ENCODE measurements at places on chromosomes 16 and 17.

DNA sequence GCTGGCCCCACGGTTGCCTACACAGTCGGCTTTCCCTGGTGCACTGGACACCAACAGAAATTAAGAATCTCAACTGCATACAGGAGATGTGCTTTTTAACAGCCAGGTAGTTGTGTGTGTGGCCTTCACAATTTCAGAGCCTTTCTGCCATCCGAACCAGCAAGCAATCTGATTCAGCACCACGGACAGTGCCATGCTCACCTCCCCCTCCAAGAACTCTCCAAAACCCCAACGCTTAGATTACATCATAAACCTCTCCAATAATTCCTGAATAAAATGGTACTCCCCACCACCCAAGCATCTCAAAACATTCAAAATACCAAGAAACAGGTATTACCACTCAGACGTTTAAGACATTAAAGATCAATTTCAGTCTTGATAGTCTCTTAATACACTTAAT is 31.8 kb downstream of the USP7 start:
- no peak for DNase-seq

- DNase-seq, result no peak
Observed at GRCh38 chr17:19284005-19284959, 47.1 kb downstream of the EPN2 start.

GRCh38 chr16:9081158-9081557 is 10.3 kb upstream of the HAPSTR1 start:
- no peak for DNase-seq

- no peak for DNase-seq
Observed at GRCh38 chr17:17091276-17091675, 49.0 kb downstream of the MPRIP start.

- DNase-seq, result no peak
Observed at GRCh38 chr16:89502081-89502843, 5.9 kb upstream of the SPG7 start.

DNA sequence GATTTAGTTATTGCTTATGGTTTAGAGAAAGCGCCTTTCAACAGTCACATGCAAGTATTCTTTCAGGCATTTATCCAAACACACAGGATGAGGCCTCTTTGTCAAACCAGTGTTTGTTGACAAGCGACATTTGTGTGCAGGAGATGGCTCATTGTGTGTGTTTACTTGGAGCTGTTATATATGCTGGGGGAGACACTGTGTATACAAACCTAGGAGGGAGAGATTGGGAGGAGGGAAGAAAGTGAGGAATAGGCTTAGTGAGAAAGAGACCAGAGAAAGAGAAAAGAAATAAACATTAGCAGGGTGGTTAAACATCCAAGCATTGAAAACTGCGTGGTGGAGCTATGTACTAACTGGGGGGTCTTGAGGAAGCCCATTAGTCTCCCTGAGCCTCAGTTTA is 437.6 kb downstream of the MAF start:
- DNase-seq, result no peak

DNA sequence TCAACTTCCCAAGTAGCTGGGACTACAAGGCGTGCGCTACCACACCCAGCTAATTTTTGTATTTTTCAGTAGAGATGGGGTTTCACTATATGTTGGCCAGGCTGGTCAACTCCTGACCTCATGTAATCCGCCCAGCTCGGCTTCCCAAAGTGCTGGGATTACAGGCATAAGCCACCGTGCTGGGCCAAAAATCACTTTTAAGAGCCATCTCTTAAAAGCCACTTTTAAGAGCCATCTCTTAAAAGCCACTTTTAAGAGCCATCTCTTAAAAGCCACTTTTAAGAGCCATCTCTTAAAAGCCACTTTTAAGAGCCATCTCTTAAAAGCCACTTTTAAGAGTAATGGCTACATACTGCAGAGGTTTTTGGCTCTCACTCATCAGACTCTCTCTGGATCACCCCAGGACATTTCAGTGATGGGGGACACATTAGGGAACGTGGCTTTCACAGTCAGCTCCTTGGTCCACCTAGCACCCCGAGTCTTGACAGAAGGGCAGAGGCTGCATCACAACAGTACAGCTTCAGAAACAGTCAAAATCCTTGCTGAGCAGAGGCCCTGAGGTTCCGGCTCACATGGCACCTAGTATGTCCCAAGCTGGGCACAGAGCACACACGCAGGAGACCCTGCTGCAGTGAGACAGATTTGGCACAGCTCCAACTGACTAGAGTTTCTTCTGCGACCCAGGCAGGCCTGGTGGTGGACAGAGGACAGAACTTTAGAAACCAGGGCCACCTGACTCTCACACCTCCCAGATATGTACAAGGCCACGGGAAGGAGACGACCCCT is 23.6 kb downstream of the RANBP10 start:
- DNase-seq, result peak; percentile 37

DNA sequence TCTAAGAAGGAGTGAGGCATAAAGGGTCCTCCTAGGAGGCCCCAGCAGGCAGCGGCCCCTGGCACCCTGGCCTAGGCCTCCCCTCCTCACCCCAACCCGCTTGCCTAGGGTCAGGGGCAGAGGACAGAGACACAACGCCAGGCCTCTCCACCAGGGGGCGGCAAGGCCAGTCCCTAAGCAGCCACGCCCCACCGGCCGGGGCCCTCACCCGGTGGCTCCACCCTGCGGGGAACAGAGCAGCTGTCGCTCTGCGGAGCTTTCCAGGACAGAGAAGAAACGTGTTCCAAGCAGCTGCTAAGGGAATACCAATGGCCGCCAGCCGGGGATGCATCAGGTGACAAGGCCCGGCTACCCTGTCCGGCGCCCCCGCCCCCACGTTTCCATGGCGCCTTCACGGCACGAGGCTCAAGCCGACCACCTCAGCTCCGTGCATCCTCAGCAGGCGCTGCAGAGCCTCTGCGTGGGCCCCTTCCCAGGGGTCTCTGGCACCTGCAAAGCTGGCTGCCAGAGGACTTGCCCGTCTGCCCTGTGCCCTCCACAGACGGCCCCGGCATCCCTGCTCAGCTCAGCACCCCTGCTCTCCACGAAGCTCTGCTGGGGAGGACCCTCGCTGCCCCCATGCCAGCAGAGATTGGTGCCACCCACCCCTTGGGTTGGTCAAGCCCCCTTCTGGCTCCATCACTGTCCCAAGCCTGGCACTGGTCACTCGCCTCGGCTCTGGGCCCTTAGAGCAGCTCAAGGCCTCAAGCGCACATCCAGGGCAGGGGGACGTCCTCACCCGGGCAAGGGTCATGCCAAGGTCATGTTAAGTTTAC is 5.6 kb downstream of the ZNF598 start:
- DNase-seq, result peak; percentile 85

GRCh38 chr16:81466356-81466980 is 21.9 kb downstream of the CMIP start:
- DNase-seq, result no peak

DNA sequence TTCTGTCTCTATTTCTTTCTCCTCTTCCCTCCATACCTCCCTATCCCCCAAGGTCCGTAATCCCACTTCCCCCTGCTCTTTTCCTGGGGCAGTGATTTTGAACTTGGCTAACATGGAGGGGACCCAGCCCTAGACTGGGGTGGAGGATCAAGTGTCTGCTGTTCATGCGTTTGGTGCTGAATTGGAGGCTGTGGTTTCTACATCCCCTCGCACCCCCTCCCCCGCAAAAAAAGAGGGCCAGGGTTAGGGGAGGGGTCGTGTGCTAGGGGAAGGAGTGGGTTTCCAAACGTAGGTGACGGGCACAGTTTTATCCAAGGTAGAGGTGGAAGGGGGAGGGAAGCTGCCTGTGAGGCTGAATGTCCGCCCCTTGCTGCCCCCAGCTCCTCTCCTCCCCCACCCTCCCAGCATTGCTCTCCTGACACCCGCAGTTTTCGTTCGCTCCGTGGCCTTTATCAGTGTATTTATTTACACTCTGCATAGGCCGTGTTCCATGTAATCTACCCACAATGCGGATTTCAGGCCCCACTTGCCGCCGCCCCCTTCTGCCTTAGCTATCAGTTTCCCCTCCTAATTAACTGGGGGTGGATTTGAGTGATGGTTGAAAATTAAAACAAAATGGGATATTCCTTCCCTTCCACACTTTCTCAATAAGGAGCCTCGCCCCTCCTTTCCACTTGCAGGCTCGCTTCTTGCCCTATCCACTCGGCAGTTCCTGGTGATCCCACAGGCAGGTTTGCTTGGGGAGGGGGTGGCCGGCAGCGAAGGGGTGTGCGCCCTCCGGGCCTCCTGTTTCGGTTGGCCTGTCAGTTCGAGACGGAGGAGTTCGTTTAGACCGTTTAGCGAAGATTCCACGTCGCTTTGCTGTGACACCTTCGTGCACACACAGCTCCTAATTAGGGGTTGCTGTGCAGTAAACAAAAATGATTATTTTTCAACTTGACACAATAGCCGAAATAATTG is 2.0 kb downstream of the GNAO1 start:
- DNase-seq, result no peak

- DNase-seq, result no peak
Observed at GRCh38 chr17:4859816-4860625, 26.9 kb downstream of the MINK1 start.
